ENCODE measurements at places on chromosomes 3 and 15. TPM values are rescaled to one million over a fixed set of nuclear protein-coding genes. Genes with fewer than 3 reads are reported as not detected.

The CYP8B1 gene
- not detected for polyA plus RNA-seq

The SMCO1 gene
- 88.8 TPM for polyA plus RNA-seq

DNA sequence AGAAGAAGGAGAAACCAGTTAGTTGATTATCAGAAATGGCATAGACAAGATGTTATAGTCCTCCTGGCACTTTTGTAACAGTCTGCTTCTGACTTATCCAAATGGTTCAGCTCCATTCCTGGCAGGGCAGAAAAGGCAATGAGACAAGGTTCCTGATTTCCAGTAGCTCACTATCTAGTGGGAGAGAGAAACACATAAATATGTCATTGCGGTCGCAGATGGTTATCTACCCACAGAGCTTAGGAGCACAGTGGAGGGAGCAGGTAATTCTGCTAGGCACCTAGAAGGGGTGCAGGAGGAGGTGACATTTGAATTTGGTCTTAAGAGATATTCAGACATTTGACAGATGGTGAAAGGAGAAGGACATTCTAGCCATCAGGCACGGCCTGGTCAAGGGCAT lies 78.1 kb downstream of the TAMM41 start:
- DNase-seq: no peak

The CACNA2D3 gene
- 11.7 TPM for polyA plus RNA-seq

GRCh38 chr3:171672124-171672523 lies 138.2 kb downstream of the PLD1 start:
- DNase-seq: no peak

- DNase-seq: no peak
Measured at GRCh38 chr3:170383567-170383966, 26.1 kb downstream of the SKIL start.

The FANCD2OS gene
- not detected for polyA plus RNA-seq

- no peak for DNase-seq
Measured at GRCh38 chr3:186538779-186539178, 5.4 kb downstream of the CRYGS start.

The ZIC4 gene
- not detected for polyA plus RNA-seq

- DNase-seq: no peak
Measured at GRCh38 chr3:169984292-169984691, 17.7 kb downstream of the SEC62 start.

The MYD88 gene
- 11.1 TPM for polyA plus RNA-seq

DNA sequence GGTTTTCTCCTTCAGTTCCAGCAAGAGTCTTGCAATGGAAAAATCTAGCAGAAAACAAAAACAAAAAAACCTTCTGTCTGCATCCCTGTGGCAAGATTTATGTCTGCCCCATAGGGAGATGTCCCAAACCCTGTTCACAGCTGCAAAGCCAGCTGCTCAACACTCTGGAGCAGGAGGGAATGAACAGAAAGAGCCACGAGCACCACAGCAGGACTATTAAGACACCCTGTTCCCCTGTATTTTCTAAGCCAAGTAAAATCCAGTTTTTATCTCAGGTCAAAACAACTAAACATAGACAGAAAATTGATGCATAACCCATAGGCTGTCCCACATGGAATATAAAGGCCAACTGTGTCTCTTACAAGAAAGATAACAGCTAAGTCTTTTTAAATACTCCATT lies 357.9 kb downstream of the LSAMP start:
- DNase-seq: no peak

The CCR5 gene
- polyA plus RNA-seq: 0.37 TPM

GRCh38 chr3:113058188-113058587 lies 67.4 kb downstream of the GTPBP8 start:
- no peak for DNase-seq

DNA sequence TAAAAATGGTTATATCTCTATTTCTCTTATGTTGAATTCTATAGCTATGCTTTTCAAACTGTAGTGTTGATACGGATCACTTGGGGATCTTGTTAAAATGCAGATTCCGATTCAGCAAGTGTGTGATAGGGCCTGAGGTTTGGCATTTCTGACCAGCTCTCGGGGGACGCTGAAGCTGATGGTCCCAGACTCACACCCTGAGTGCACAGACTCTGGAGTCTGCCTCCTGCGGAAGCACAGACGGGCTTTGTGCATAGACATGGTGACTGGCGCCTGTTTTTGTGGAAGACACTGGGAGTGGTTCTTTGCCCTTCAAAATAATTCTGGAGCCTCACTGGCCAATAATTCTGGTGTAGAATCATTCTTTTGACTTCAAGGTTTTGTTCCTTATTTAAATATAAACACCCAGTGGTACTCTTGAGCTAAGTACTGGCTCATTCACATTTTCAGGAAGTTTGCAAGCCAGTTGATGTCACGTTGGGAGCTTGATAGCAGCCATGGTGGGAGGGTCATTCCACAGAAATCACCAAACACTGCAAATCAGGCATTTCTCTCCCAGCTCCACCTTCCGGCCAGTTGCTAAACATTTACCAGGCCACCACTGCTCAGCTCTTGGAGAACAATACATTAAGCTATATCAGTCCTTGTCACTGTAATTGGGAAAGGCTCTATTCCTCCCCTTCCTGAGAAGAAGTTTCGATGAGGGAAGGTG lies 19.2 kb downstream of the CLDN11 start:
- DNase-seq: no peak

- DNase-seq: no peak
Measured at GRCh38 chr3:16608816-16609215, 3.6 kb upstream of the DAZL start.

The DLEC1 gene
- polyA plus RNA-seq: 0.13 TPM

The MITF gene
- polyA plus RNA-seq: 24.3 TPM

DNA sequence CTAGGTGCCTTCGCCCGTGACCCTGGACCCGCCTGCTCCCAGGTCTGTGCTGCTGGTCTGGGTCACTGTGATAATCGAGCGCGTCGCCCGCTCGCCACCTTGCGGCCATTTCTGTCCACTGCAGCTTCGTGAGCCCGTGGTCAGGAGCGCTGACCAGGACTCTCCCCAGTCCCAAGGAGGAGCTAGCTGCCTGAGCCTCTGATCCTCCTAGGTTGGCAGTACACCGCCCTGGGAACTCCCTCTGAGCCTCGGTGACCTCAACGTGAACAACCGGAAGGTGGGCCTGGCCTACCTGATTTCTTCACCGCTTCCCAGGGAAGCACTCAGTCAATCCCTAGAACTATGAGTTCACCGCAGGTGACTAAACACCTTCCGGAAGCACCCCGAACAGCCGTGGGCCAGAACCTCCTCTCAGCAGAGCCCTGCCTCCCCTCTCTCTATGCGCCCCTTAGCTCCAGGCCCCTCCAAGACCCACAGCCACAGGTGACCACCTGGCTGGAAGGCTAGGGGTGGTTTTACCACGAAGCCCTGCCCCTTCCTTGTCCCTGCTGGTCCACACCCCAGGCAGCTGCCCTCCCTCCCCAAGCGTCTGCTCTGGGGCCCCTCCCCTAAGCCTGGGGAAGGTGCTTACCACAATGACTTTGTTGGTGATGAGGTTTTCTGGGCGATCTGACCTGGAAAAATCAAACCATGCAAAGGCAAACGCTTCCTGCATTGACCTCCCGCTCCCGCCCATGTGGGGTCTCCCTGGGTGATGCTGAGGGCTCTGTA lies 9.7 kb downstream of the PLA2G4D start:
- DNase-seq: peak; percentile 73

The TRA2B gene
- polyA plus RNA-seq: 44.5 TPM

The NR1I2 gene
- 0.03 TPM for polyA plus RNA-seq

DNA sequence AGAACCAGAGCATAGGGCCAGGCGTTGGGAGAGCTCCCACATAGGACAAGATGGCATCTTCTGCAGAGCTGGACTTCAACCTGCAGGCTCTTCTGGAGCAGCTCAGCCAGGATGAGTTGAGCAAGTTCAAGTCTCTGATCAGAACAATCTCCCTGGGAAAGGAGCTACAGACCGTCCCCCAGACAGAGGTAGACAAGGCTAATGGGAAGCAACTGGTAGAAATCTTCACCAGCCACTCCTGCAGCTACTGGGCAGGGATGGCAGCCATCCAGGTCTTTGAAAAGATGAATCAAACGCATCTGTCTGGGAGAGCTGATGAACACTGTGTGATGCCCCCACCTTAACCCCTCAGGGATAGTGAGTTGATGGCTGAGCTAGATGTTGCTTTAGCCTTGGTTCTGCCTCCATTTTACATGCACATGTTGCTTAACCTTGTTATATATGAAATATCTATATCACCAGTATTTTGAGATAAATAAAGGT lies at the start of gene PYDC2:
TSS of gene PYDC2 (plus strand) at position 51 of the 483 bp plus-strand sequence. CDS start at position 51, 0 bp downstream.
- DNase-seq: no peak

DNA sequence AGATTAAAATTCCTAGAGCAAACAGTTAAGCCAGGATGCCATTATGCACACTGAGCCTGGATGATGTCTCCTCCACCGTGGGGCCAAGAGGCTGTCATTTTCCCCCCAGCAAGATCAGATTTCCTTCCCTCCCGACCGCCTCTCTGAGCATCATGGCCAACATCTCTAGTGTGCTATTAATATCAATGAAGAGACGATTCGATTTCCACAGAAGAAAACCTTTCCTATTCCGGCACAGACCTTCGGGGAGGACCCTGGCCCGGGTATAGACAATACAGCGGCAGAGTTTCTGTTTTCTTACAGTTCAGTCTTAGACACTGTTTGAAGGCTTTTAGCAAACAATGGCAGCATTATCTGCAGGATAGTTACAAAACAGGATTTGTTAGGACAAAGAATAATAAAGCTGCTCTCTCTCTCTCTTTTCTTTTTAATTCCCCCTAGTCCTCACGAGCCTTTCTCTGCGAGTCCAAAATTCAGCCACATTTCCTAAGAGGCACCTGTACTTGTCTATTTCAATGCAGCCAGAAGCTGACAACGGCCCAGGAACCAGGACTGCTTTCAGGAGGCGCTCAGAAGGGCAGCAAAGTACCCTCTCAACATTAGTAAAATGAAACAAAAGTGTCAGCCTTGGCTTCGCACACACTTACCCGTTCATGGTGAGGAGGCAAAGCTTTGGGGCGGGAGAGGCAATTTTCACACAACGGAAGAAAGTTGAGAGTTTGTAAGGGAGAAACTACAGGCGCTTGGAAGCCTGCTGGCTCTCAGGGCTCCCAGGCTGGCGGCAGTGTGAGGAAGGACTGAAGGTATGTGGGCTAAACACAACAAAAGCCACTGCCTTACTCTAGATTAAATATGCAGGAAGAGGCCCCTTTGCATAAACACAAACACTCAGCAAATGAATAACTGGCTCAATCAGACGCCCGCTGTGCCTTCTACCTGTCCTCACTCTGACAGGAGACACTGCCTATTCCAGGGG lies 278.0 kb downstream of the FOXP1 start:
- DNase-seq: peak; percentile 42

DNA sequence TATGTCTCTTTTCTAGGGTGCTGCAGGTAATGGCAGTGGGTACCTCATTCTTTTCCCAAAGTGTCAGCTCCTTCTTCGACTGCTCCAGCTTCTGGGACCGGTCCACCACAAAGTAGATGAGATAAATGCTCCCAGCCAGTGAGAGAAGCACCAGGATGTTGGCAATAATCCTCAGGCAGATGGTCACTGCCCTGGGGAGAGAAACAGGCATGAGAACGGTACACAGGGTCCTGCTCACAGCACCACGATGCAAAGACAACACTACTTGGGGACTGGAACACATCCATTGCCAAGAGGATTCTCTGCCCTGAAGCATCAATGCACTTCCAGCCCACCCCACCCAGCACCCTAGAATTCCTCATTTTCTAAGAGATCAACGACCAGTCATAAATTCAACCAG lies 22.4 kb downstream of the TMC3 start:
- DNase-seq: no peak

GRCh38 chr15:58257776-58258325 lies 119.7 kb downstream of the AQP9 start:
- DNase-seq: no peak

The TUSC7 gene
- not detected for polyA plus RNA-seq

DNA sequence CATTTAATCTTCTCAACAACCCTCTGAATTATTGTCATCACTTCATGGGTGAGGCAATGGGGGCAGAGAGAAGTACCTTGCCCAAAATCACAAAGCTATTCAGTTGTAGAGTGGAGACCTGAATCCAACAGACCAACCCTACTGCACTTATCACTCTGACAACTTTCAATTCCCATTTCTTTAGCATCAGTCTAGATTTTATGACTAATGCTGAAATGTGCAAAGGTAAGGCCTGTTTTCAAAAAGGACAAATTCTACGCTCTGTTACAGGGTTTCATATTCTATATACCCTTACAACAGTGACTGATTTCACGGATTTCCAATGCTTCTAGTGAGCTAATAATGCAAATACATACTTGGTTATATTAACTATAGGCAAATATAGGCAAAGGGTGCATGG lies 286.0 kb downstream of the ADAMTS17 start:
- DNase-seq: no peak

GRCh38 chr15:39360452-39360851 lies 220.4 kb upstream of the THBS1 start:
- no peak for DNase-seq

DNA sequence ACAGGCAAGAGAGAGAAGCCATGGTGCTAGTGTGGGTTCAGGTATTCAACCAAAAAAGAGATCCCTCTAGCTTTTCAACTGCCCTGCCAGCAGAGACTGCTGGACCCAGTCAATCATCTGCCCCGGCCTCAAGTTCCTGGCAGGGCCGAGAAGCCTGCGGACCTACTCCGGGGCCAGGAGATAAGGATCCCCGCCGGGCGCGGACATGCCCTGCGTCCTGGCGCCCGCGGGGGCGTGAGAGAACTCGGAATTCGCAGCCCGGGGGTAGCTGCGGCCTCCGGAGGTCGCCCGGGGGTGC lies 821 bp upstream of the MAGI1 start:
- peak; percentile 64 for DNase-seq

- no peak for DNase-seq
Measured at GRCh38 chr3:4584456-4585249, 91.5 kb downstream of the ITPR1 start.

The KLF15 gene
- polyA plus RNA-seq: 30.1 TPM

DNA sequence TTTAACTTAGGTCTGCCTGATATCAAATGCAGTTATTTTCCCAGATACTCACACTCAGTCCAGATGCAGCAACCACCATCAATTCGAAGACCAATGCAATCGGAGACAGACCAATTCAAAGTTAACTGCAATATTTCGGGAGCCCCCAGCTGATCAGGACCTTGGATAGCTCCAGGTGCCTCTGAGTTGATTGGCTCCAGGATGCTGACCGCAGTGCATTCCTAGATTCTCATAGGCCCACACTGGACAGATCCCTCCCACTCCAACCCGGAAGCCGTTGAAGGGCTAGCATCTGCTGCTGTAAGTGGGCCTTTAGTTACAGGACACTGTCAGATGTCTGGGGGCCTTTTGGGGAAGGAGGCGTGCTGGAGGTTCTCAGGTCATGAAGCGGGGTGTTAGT lies 89.5 kb upstream of the ATP2B2 start:
- DNase-seq: peak; percentile 40

The CHRM5 gene
- polyA plus RNA-seq: not detected

GRCh38 chr3:24605511-24606028 lies 110.9 kb upstream of the THRB start:
- no peak for DNase-seq

GRCh38 chr3:127688022-127688415 lies 15.3 kb downstream of the ABTB1 start:
- no peak for DNase-seq

- peak; percentile 18 for DNase-seq
Measured at GRCh38 chr3:126129398-126129891, 45.5 kb upstream of the SLC41A3 start.

- DNase-seq: no peak
Measured at GRCh38 chr15:35127717-35128116, 42.6 kb upstream of the NANOGP8 start.
